T-helper 17 cell (primary cell): ENCODE measurements at places on chromosomes 7 and 10. TPM values are rescaled to one million over a fixed set of nuclear protein-coding genes. Genes with fewer than 3 reads are reported as not detected.

- no peak for DNase-seq
Measured at GRCh38 chr7:111223802-111224253, 132.9 kb downstream of the LRRN3 start.

GRCh38 chr10:60654813-60655464 is 123.3 kb upstream of the CDK1 start:
- no peak for DNase-seq

GRCh38 chr7:141950806-141951205 is 4.0 kb upstream of the CLEC5A start:
- DNase-seq: no peak

- no peak for DNase-seq
Measured at GRCh38 chr7:134427896-134428295, 31.0 kb downstream of the AKR1B1 start.

DNA sequence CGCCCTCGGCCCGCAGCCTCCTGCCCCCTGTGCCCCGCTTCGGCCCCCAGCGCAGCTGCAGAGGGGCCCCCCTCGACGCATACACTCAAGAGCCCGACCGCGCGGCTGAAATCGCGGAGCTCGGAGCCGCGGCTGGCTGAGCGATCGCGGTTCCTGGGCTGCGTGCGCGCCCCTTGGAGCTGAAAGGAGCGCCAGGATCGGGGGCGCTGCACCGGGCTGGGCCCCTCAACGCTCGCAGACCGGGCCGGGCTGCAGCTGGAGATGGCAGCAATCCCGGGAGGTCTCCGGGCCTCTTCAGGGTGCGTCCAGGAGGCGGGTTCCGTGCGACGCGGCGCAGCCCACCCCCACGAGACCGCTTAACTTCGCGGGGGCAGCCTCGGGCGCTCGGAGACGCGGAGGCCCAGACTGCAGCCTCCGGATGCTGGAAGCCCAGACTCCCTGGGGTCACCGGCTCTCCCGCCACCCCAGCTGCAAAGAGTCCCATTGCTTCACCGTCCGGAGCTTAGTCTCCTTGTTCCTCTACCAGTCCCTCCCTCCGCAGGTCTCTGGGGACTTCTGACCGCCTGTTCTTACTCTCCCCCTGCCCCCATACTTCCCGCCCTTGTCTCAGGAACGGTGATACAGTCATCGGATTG is 73.0 kb upstream of the LRRC4 start:
- no peak for DNase-seq

GRCh38 chr10:71531485-71532446 is 135.0 kb downstream of the CDH23 start:
- DNase-seq: no peak

GRCh38 chr7:8286118-8286517 is 24.2 kb upstream of the ICA1 start:
- DNase-seq: no peak

DNA sequence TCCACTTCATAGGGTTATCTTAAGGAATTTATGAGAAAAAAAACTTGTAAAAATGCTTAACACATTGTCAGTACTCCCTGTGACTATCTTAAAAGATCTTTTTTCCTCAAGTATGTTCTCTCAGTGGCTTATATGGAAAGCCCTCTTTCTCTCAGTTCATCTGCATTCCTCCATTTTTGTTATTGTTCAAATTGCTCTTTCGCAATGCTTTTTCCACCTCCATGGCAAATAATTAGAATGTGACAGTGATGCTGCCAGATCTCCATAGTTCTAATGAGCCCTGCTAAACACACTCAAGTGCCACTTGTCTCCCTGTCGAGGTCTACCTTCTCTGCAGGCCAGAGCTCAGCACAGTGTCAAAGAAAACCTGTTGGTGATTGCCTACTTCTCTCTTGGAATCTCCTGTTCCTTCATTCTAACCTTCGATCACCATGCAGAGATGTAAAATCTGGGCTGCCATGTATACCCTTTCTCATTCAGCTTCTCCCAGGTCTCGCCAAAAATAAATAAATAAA is 37.2 kb upstream of the ABCB5 start:
- DNase-seq: no peak

DNA sequence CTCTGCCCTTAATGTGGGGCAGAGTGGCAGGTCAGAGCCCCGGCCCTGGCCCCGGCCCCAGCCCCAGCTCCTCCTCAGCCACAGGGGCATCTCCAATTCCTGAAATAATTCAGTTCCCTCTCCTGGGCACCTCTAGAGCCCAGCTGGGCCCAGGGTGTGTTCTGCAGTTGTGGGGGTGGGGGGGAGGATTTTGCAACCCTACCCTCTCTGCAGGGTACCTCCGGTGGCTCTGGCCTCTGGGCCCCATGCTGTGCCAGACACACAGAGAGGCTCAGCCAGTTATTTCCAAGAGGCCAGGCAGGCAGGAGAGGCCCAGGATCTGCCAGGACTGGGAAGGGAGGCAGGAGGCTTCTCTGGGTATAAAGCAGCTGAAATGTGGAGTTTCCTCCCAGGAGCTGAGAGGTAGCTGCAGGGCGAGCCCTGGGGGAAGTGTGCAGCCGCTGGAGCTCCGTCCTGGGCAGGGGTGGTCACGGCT is 47.9 kb downstream of the PWWP2B start:
- no peak for DNase-seq

DNA sequence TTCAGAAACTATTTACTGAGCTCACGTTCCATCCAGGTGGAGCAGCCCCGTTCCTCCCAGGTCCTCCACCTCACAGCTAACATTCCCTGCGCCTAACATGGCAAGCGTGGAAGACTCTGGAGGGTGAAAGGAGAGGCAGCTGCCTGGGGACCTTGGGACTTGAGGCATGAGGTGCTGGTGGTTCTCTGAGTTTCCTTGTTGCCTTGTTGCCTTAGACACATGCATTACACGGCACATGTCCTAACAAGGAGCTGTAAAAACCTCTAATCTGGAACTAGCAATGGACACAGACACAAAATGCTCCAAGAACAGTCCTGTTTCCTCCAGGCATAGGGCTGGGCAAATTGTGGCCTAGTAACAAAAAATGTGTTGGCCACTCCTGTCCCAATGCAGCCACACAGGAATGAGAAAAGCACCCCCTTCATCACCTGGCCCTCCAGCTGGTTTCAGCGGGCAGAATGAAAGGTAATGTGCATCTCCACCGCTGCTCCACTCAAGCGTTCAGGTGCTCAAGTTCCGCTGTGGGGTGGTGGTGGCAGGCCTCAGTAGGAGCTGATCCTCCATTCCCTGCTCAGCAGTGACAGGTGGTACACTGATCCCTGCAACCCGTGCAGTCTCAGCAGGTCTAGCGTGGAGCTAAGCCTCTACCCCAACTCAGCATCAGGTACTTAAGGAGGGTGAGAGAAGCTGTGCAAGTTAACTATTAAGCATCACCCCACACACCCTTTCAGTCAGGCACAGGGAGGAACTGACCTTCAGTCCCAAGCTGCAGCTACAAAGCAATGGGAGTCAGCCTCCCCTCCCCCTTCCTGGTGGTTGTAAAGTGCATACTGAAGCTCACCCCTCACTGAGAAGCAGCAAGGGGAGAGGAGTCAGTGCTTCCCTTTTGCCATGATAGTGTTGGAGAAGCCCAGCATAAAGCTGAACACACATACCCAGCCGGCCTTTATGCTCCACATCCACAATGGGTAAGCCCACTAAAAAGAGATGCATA is 382.8 kb downstream of the SDK1 start:
- no peak for DNase-seq

- no peak for DNase-seq
Measured at GRCh38 chr7:70384891-70385290, 747.1 kb upstream of the GALNT17 start.

The NRAP gene
- not detected for total RNA-seq

The CNNM1 gene
- 0.16 TPM for total RNA-seq

The AOAH gene
- total RNA-seq: 7.0 TPM

The MEST gene
- total RNA-seq: 4.6 TPM

The LRRC4 gene
- total RNA-seq: 0.34 TPM

The SPDYE5 gene
- not detected for total RNA-seq

The MKX gene
- total RNA-seq: not detected

The PRPS1L1 gene
- not detected for total RNA-seq

The TMEM236 gene
- total RNA-seq: 0.07 TPM
